Activated T-helper 1 cell treated with anti-CD3 and anti-CD28 coated beads, Interleukin-2, amount 50 U/mL, for 16 hours (primary cell): ENCODE measurements at places on chromosomes 4 and X.

- no peak for DNase-seq
Observed at GRCh38 chr4:147844781-147845180, 112.9 kb downstream of the ARHGAP10 start.

GRCh38 chr4:124019749-124020549 lies 623.4 kb downstream of the SPRY1 start:
- no peak for DNase-seq

GRCh38 chrX:39667191-39667590 lies 430.6 kb downstream of the BCOR start:
- DNase-seq: no peak

GRCh38 chr4:48116582-48116981 lies 17.5 kb downstream of the TXK start:
- DNase-seq: no peak

- DNase-seq: no peak
Observed at GRCh38 chr4:921830-922331, 10.2 kb downstream of the GAK start.

GRCh38 chr4:168724686-168725411 lies 228.0 kb downstream of the PALLD start:
- DNase-seq: no peak

DNA sequence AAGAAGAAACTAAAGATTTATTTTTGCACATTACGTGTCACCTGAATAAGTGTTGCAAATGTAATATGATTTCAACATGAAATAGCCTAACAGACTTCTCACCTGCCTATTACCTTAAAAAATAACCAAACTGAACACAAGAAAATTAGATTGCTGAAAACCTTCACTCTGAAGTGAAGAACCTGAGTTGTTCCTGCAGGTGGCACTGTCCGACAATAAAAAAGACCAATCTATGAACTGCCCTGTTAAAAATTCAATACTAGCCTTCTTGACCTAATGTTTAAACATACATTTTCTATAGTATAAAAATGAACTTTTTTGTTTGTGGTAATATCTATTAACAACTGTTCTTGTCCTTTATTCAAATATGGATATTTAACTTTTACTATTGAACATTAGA lies 69.2 kb upstream of the PNPLA4 start:
- no peak for DNase-seq

DNA sequence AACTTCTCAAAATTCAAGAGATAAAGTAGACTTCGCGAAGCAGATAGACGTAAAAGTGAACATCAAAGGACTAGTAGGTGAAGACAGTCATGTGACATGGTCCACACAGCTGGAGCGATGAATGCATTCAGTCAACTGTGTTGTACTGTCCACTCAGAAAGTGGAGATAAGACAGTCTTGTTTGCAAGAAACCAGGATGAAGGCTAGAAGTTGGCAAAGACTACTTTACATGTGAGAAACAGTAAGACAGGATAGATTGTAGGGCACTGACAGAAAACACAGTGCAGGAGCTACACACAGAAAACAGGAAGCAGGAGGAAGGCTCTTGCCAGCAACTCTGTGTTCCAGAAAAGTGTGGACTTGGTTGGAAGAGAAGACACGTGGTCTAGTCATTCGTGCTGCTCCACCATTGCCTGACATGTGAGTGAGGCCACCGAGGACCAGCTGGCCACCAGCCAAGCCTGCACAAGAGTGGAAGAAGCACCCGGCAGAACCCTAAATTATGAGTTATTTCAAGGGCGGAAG lies 78.9 kb downstream of the FAT1 start:
- no peak for DNase-seq

GRCh38 chr4:67713529-67714247 lies 12.7 kb upstream of the UBA6 start:
- DNase-seq: no peak

- no peak for DNase-seq
Observed at GRCh38 chr4:83850435-83850834, 314.5 kb downstream of the GPAT3 start.

DNA sequence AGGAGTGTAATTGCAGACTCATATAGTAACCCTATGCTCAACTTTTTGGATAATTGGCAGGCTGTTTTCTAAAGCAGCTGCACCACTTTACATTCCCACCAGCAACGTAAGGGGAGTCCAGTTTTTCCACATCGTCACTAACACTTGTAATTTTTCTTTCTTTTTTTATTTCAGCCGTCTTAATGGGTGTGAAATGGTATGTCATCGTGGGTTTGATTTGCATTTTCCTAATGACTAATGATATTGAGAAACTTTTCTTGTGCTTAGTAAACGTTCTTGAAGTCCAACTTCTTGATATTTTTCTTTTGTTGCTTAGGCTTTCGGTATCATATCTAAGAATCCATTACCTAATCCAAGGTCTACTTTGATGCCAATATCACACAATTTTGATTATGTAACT lies 95.3 kb upstream of the IL1RAPL1 start:
- DNase-seq: no peak

- no peak for DNase-seq
Observed at GRCh38 chr4:8560265-8561047, 19.7 kb upstream of the GPR78 start.

DNA sequence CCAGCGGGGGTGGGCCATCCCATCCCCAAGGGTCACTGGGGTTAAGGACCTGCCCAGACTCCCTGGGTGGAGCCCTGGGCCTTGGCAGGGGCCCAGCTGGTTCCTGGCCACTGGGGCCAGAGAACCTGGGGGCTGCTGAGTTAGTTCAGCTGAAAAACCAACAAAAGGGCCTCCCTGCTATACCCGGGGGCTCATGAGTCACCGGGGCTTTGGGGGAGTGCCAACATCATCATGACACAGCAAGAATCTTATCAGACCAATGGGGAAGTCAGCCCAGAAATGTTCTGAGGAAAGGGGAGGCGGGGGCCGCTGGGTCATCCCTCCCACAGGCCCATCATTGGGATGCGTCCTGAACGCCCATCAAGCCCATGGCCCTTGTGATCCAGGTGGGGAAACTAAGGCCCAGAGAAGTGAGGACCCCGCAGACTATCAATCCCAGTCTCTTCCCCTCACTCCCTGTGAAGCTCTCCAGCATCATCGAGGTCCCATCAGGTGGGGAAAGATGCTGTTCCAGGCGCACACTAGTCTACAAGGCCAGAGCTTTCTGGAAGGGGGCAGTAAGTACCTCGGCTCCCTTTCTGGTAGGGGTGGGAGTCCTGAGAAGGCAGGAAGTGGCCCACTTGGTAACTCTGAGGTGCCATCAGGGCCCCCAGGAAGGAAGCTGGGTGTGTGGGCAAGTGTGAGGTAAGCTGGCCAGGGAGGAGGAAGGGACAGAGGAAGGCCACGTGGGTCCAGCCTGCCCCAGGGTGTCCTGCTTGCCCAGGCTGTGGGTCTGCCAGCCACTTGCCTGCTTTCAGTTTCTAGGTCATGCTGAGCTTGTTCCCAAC lies 4.5 kb downstream of the G6PD start:
- DNase-seq: peak; percentile 22

DNA sequence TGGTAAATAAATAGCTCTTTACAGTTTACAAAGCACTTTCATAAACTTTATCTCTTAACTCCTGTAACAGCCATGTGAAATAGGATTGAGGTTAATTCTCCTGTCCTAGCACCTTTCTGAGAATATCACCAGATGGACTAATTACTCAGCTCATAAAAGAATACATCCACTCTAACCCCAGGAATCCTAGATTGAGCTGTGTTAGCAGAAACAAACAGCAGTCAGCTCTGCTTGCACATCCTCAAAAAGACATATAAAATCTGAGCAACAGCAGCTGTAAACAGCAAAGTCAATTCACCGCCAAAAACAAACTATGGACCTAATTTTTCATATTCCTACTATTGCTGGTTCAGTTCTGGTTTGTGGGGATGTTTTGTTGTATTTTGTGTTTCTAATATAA lies 182.8 kb downstream of the QDPR start:
- DNase-seq: no peak

GRCh38 chr4:121200795-121201472 lies 36.8 kb upstream of the TNIP3 start:
- DNase-seq: no peak

DNA sequence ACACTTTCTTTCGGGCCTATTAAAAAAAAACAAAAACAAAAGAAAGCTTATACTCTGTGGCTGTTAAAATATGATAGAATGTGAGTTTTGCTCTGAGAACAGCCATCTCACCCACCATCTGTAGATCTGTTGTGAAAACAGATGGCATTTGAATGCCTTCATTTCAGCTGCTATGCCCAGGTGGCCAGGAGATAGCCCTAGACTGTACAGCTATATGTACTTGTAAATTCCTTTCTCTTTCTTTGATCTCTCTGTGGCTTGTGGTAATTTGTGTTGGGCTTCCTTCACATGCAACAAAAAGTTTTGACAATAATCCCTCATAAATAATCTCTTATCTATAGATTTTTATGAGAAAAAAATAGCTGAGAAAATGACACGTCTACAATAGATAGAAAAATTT lies 38.1 kb downstream of the PNPLA4 start:
- no peak for DNase-seq

DNA sequence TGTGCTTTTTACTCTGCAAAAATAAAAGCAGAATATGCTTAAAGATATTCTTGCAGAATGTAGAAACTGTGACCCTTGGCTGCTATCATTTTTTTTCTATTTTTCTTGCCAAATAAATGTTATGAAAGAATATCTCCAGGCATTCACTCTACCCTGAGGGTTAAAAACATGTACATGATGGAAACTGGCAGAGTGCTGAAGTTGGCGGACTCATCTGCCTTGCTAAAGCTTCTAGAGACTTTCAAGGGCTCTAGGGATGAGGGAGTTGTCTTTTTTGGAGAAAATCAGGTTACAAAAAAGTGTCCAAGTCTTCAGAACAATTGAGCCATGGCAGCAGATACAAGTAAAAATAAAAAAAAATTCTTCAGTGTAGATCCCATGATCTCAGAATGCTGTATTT lies 40.5 kb upstream of the NRK start:
- DNase-seq: no peak

- DNase-seq: no peak
Observed at GRCh38 chrX:16882169-16882568, 12.0 kb upstream of the RBBP7 start.

DNA sequence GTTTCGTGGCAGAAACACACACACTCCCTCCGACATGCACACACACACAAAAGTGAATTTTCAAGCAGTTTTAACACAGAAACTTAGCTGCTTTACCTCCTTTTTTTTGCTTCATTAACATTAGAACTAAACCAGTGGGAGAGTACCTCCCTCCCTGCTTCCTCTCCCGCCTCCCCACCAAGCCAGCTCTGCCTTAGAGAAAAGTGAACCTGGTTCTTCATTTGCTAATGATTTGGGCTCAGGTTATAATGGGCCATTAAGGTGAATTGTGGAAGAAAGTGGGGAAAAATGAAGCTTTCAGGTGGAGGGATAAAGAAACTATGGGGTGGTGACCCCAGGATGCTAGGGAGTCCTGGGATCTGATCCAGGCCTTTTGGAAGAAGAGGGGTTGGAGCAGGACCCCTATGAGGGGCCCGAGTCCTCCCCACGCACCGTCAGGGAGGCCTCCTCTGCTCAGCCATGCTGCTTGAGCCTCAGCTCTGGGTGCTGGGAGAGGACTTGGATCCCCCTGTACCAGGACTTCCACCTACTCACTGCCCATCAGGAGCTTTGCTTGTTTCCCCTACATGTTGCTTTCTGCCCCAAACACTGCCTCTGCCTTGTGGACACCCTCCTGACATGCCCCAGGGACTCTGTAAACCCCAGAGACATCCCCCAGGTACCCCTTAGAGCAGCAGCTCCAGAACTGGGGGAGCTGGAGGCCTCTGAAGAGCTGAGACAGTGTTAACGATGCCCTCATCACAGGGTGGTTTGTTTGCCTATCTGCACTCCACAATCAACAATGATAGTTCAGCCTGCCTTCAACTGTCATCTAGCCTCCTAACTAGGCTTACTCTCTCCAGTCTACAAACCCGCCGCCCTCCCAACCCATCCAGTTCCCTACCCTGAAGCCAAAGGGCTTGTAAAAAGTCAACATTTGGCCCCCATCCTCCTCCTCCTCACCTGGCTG lies 6.5 kb upstream of the JADE1 start:
- DNase-seq: no peak

- DNase-seq: no peak
Observed at GRCh38 chrX:149467461-149467860, 37.6 kb downstream of the IDS start.

GRCh38 chr4:177687117-177687516 lies 244.9 kb upstream of the AGA start:
- no peak for DNase-seq

- DNase-seq: no peak
Observed at GRCh38 chr4:113026556-113026955, 22.9 kb upstream of the ANK2 start.

DNA sequence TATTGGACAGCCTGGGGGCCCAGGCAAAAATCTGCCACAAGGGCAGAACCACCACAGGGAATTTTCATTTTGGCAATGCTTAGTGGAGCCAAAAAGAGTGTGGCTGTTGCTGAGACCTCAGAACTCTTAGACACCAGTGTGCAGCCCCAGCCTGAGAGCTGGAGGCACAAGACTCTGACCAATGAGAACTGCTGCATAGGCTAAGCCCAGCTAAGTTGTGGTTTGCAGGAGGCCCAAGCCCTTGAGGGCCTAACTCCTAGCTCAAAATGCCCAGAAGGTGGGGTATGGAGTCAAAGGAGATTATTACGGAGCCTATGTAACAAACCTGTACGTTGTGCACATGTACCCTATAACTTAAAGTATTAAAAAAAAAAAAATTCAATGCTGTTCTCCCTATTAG lies 296.7 kb downstream of the TRAM1L1 start:
- DNase-seq: no peak

DNA sequence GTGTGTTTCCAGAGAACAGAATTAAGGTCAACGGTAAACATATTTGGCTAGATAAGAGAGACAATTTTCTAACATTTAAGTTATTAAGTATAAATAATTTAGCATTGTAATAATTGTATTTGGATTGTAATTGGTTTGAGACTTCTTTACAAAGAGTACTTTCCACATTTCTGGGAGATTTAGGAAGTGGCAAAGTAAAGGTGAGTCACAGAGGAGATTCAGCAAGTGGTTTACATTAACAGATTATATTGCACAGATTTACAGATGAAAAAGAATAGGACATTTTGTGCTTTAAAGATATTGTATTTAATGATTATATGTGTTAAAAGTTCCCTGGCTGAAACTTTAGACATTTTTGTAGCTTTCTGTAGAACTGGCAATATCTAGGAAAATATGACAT lies 584.4 kb upstream of the AADAT start:
- no peak for DNase-seq

DNA sequence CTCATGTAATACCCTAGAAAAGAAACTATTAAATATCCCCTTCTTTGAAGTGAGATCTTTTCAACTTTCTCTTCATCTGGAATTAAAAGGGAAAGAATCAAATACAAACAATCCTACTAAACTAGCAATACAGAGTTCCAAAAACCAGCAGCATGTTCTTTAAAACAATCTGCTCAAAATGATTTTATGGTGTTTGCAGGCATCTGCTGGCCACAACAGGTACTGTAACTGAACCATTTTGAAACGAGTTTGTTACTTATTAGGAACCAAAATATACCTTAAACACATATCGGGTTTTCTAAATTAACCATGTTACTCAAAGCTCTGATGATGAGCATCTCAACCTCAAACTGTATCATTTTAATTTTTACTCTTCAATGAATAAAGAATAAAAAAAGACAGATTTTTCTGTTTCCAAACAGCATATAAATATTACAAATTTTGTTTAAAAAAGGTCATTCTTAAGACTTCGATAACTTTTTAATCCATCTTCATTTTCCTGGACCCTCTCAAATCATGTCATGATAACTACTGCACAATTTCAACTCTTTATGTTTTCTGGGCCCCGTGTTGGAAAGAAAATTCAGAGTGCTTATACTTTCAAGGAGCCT lies 56.5 kb downstream of the ARAP2 start:
- no peak for DNase-seq
